ENCODE measurements at places on chromosomes 12 and 14. TPM values are rescaled to one million over a fixed set of nuclear protein-coding genes. Genes with fewer than 3 reads are reported as not detected.

DNA sequence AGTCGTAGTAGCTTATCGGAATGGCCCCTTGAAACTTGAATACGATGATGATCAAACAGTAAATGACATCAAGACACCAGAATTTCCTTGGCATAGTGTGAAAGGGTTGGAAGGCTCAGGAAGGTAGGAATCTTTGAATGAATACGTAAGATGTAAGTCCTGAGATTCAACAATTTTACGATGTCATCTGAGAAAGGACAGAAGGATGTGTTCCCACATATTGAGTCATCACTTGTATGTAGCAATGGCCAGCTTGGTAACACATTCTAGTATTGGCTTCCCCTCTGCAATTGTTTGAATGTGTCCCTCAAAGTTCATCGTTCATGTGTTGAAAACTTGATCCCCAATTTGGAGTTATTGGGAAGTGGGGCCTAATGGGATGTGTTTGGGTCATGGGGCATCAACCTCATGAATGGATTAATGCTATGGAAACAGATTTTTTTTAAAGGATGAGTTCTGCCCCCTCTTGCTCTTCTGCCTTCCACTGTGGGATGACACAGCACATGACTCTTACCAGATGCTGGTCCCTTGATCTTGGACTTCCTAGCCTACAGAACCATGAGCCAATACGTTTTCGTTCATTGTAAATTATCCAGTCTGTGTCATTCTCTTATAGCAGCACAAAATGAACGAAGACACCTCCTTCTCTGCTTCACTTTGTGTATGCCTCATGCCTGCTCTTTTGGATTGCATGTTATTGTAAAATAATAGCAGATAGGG lies 284.6 kb downstream of the BCAT1 start:
- no peak for DNase-seq

- DNase-seq: no peak
Observed at GRCh38 chr12:55908726-55909512, 18.8 kb downstream of the PYM1 start.

DNA sequence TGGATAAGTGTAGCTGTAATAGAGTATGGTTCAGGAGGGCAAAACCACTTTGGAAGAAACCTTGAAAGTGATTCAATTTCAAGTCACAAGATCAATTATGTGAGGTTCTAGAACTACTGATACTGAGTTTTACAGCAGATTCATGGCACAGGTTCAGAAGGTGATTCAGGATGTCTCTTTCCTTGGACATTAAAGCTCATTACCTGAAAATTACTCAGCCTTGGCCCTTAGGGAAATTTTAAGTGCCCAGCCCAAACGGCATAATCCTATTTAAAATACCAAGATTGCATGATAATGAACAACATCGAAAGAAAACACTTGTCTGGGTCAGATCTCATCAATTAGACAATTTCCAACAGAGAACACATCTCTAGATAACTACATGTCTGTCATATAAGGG lies 70.2 kb upstream of the SLC38A2 start:
- DNase-seq: no peak

- DNase-seq: no peak
Observed at GRCh38 chr12:54352891-54353874, 11.1 kb downstream of the GPR84 start.

DNA sequence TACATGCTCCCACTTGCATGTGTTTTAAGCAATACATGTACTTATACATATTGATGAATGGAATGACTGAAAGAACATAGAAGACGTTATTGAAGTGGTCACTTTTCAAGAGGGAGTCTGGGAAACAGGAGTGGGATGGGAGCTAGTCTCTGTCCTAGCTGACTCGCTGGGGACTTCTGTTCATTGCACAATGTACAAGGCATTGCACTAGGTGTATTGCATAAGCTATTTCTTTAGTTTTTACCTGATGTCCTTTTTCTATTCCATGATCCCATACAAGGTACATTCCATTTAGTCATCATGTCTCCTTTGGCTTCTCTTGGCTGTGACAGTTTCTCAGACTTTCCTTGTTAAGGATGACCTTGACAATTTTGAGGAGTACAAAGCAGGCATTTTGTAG lies 4.0 kb upstream of the MYO1H start:
- no peak for DNase-seq

DNA sequence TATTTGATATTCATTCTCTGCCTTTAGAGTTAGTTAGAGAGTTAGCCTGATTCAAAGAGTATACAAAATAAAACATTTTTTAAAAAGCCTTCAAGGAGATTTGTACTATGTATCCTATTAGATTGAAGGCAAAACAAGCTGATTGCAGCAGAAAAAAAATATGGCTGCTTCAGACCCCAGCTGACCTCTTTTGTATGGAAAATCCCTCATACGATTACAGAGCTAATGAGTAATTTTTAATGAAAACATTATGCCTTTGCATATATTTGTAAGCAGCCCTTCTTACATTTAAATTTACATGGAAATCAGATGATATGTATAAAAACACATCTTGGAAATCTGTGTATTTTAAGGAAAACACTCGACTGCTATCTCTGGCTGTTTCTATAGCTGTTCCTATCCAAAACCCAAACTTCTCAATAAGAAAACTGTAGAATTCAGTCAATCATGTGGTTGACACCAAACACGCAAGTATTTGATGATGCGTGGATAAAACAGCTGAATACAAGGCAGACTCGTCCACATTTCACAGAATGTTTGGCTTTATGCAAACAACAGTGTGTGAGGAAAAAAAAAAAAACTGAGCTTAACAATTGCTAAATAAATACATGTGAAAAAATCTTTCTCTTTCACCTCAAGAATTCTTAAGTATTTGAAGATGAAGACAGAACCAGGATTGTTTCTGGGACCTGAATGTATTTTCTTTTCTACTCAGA lies 275.3 kb downstream of the EGLN3 start:
- no peak for DNase-seq

- DNase-seq: no peak
Observed at GRCh38 chr12:55891310-55891709, 36.4 kb downstream of the PYM1 start.

DNA sequence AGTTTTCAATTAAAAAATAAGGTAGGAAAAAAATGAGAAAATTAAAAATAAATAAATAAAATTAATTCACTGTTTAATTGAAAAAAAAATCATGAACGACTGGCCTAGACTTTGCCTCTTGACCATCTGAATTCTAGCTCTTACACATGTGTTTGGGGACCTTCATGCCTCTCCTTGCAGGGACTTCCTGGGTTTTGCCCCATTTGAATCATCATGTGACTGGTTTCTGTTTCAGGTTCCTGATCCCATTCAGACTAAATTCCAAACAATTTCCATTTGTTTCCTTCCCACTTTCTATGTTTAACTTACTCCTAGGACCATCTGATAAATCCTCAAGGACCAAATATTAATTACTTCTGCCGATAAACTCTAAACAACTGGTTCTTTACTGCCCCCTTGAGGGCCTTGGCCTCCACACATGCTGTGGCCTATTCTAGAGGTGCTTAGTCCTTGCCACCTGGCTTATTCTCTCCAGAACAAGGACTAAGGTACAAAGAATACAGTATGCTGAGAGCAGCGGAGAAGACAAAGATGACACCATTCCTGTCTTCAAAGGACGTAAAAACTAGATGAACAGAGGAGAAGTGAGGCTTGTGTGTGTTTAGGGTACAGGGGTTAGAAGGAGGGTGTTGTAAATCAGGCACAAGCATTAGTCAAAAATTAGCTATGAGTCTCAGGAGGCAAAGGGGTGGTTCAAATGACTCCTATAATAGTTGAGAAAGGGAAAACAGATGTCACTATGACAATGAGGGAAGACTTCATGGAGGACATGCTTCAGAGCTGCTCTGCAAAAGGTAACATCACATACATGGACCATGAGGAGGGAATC lies 125.8 kb upstream of the AVPR1A start:
- DNase-seq: no peak

DNA sequence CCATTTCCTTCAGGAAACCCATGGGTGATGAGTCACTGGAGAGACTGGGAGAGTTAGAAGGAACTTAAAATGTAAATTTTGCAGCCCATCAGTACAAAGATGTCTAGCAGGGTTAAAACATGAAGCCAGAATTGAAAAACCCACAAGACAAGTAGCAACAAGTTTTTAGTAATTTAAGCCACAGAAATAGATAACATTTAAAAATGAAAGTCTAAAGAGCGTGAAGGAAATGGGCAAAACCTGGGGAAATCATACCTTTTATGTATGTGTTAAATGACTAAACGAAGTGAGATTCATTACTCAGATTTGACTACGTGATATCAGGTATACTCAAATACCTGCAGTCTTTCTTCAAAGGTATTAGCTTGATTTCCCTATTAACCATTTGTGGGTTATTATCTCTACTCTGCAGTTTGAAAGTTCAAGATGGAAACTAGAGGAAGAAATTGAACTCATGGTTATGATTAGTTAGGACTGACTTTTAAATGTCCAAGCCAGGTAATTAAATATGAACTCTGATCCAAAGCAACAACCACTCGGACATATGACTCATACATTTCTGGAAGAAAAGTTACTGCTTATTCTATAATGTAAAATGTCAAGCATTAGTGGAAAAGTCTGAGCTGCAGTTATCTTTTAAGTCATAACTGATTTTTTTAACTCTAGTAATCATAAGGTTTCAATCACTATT lies 84.1 kb downstream of the ITPR2 start:
- DNase-seq: no peak

DNA sequence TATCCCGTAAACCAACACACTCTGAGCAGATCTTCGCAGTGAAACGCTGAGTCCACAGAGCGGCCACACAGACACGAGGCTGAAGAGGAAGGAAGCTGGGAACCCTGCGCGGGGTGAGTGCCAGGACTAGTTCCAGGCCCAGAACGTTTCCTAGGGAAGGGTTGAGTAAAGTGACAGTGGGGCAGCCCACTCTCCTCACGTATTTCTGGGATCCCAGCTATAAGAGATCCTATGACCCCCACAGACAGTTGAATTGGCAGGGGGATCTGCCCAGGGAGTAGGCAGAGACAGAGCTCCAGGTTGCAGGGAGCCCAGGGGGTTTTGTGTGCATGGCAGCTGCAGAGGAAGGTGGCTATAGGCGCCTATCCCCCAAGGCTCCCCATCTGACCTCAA lies 51.1 kb downstream of the GTF2A1 start:
- peak; percentile 76 for DNase-seq

GRCh38 chr14:21307637-21308036 lies 27.8 kb downstream of the RPGRIP1 start:
- no peak for DNase-seq

DNA sequence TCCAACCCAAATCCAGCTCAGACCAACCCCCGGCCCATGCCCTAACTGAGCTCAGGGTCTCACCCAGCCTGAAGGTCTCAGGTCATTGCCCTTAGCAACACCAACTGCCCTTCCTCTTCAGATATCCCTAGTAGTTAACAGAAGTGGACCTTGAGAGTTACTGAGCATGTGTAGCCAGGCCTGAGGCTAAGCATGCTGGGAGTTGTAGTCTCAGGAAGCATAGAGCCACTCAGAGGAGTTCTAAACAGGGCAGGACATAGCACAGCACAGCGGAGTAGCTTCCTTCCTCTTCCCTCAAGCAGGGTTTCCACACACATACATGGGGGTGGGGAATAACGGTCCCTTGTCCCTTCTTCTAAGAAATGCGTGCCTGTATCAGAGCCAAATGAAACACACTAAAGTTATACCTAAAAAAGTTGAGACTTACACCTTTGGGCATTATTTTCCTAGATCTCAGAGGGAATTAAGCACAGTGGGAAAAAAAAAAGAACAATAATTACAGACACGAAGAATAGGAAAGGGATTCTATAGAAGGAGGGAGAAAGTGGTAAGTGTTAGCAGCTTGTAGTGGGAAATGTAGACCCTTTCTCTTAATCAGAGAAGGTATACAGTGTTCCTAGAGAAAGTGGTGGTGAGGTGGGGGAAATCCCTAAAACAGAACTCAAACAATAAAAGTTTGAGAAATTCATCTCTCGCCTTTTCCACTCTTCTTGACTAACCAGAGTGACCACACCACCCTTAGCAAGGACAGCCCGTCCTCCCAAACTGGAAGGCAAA lies 4.4 kb downstream of the KMT2D start:
- DNase-seq: peak; percentile 82

GRCh38 chr14:67192366-67192765 lies 3.1 kb downstream of the GARIN2 start:
- DNase-seq: no peak

DNA sequence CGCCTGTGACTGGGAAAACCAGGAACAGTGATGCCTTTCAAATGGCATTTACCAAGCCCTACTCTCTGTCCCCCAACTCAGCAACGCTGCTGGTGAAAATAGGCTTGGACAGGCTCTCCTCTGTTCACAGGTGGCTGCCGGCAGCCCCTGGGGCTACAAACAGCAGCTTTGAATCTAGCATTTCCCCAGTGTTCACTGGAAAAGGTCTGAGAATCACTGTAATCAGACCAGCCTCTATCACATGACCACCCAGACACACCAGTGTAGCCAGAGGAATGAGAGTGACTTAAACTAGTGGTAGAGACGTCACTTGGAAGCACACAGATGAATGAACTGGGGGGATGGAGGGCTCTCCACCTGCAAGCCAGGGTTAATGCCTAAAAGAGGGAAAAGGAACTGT lies 151.8 kb downstream of the FOXN3 start:
- no peak for DNase-seq

- DNase-seq: no peak
Observed at GRCh38 chr12:121061831-121062230, 22.8 kb upstream of the OASL start.

DNA sequence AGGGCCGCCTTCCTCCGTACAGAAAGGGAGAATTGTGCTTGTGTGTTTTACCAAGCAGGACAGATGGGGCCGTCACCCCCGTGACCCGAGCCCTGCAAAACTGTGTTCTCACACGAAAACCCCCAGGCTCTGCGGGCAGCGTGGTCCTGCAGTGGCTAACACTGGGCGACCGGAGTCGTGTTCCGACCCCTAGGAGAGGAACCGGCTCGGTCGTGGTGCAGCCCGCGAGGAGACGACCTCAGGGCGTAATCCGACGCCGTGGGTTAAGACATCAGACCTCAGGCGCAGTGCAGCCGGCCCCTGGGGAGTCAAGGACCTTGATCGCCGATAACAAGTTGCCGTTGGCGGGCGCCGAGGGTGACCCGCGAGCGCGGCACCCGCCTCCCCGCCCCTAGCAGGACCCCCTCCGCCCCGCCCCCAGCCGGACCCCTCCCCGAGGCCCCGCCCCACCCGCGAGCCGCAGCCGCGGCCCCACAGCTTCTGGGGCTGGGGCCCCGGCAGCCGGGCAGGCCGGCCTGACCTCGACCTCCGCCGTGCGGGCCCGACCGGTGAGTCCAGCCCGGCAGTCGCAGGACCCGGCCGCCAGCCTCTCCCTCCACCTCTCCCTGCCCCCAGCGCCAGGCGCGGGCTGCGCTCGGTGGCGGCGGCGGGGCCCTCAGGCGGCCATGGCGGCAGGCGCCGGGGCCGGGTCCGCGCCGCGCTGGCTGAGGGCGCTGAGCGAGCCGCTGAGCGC lies at the start of gene CHPT1:
TSS of gene CHPT1 (plus strand) at position 444 of the 733 bp plus-strand sequence. CDS start at position 666, 222 bp downstream.
- no peak for DNase-seq

- no peak for DNase-seq
Observed at GRCh38 chr12:39587225-39587624, 32.4 kb downstream of the ABCD2 start.

GRCh38 chr14:32430326-32430725 lies 101.2 kb downstream of the AKAP6 start:
- no peak for DNase-seq

The TEX52 gene
- total RNA-seq: not detected

The KLHDC1 gene
- total RNA-seq: not detected

The LBHD2 gene
- total RNA-seq: not detected

The NEMP1 gene
- total RNA-seq: 7.7 TPM

The TMEM179 gene
- not detected for total RNA-seq

The RDH11 gene
- total RNA-seq: 25.1 TPM

The KRT79 gene
- total RNA-seq: not detected

The RNU4-1 gene
- total RNA-seq: not detected

The NKX2-1 gene
- not detected for total RNA-seq

The MYF6 gene
- not detected for total RNA-seq

The RNF31 gene
- total RNA-seq: 182 TPM

Measured in ascending aorta (tissue), 2 donors.